ENCODE measurements at places on chromosomes 6 and 20. TPM values are rescaled to one million over a fixed set of nuclear protein-coding genes. Genes with fewer than 3 reads are reported as not detected.
A peak's percentile ranks its signal among the peaks of the same experiment; 100 is the strongest.

LTB gene
- total RNA-seq, result 0.52 TPM

DNA sequence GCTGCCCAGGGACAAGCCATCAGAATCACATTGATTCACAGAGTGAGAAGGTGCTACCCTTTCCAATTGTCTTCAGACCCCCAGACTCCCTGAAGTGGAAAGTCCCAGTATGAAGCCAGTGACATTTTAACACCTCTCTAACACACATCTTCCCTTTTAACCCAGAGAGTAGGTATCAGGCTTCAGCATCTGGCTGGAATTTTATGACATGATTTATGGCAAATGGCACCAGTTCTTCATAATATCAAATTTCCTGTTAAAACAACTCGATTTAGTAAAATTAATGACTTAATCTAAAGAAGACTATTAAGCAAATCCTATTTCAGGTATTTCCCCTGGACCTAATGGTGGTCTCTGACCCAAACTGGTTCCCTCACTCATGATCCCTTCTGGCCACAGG is 25.0 kb downstream of the KCNB1 start:
- DNase-seq, result no peak

SRXN1 gene
- 17.7 TPM for total RNA-seq

FAM217A gene
- not detected for total RNA-seq

PPP1R3G gene
- 0.39 TPM for total RNA-seq

NMBR gene
- total RNA-seq, result not detected

DNA sequence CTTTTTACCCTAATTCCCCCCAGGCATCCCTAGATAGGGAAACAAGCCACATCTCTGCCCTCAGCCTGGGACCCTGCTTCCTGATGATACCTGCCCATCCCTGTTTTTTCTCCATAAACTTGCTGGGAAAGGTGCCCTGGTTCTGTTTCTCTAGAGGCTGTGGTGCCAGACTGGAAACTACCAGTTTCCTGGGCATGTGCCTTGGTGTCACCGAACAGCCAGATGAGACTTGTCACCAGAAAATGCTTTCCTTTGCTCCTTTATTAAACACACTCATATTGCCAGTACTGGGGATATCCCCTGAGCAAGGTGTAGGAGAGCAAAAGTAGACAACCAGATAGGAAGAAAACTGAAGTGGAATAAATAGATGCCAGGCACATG is 16.8 kb downstream of the SRSF3 start:
- no peak for DNase-seq

- DNase-seq, result no peak
These were observed 1.1 kb downstream of the PCSK2 start for GRCh38 chr20:17227669-17228623.

BPIFB1 gene
- total RNA-seq, result not detected

GRCh38 chr6:45737331-45738056 is 278.2 kb downstream of the CLIC5 start:
- DNase-seq, result no peak

FBXO9 gene
- total RNA-seq, result 72.6 TPM

DNA sequence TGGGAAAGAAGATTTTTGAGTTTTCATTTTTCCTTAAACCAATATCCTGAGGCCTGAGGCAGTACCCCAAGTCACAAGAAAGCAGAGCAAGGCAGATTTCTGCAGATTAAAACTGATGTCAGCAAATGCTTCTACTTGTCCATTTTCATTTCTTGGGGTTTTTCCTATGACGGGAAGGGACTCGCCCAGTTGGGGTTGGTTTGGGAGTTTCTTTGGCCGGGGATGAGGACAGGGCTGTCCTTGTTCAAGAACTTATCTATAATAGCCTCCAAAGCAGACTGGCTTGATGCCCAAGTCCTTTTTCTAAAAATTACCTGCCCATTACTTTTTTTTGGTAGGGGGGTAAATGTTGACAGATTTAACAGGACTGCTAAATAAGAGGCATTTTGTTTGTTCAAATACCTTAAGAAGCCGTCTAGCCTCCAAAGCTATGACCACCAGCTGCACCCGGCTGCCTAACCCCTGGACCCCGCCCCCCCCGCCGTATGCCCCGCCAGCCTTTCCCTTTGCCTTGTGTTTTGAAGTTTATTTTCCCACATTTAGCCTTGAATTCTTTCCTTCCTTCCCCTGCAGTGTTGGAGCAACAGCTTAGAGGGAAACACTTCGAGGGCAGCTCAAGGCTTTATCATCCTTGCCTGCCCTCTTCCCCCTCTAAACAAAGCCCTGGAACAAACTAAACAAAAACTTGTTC is 2.5 kb downstream of the KCNK5 start:
- DNase-seq, result no peak

DNA sequence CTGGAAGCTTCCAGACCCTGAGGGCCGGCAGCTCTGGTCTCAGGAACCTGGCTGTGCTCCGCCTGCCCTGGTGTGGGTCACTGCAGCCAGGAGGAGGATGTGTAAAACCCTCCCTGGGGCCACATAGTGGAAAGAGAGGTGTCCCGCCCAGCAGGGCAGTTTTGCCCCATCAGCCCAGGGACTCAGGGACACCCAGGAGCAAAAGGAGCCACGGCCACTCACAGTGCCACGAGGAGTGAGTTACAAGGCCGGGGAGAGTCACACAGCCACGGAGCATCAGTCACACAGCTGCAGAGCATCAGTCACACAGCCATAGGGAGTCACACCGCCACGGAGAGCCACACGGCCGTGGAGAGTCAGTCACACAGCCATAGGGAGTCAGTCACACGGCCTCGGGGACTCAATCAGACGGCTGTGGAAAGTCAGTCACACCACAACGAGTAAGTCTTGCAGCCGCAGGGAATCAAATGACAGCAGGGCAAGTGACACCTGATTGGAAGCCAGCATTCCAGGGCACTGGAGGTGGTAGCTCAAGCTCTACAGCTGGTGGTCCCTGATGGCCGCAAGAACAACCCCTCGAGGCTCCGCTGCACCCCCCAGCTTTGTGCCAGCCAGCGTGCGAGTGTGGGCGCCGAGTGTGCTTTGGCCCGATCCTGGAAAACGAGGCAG is 60.9 kb downstream of the DLL1 start:
- no peak for DNase-seq

ELOVL4 gene
- total RNA-seq, result 10.4 TPM

GRM4 gene
- 0.34 TPM for total RNA-seq

DNA sequence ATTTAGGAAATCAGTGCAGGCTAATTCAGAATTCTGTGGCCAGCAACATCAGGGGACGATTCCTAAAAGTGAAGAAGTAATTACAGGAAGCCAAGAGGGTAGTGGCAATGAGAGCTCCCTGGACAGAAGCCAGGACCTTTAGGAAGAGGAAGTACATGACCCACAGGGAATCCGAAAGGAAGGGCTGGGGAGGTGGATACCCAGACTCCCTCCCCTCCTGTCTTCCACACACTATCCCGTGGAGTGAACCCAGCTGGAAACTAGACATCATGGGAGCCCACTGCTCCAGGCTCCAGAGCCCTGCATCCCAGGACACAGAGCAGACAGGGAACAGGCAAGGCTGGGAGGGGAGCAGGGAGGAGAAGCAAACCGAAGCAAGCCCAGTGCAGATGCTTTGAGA is 83.0 kb downstream of the SNX5 start:
- DNase-seq, result no peak

BEND6 gene
- 8.3 TPM for total RNA-seq

DNA sequence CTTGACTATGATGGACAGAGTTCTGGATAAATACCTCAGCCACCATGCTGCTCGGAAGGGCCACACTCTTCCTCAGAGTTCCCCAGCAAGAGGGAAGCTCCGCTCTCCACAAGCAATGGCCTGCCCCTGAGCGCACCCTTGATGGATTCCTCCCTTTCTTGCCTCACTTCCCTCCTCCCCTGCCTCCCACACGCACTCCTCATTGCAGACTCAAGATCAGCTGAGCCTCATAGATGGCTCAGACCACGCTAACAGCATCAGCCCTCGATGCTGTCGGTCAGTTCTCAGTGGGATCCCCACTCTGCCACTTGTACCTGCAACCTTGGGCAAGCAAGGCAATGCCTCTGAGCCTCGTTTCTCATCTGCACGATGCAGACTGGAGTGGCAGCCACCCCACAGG is 123.3 kb downstream of the BMP7 start:
- DNase-seq, result no peak

MOCS3 gene
- total RNA-seq, result 6.3 TPM

DNA sequence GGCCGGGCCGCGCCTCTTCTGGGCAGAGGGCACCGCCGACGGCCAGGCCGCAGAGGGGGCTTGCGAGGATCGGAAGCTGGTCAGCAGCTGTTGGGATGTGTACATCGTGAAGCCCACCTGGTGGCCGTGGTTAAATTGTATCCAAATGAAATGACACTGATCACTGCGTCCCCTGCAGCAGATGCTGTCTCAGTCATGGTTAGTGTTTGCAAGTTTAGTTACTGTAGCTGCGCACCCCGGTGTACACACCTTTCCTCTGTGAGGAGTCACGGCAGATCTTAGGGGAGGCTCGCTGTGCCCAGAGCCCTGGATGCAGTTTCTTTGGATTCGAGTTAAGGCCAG is 653 bp downstream of the NAA20 start:
- DNase-seq, result no peak

DNA sequence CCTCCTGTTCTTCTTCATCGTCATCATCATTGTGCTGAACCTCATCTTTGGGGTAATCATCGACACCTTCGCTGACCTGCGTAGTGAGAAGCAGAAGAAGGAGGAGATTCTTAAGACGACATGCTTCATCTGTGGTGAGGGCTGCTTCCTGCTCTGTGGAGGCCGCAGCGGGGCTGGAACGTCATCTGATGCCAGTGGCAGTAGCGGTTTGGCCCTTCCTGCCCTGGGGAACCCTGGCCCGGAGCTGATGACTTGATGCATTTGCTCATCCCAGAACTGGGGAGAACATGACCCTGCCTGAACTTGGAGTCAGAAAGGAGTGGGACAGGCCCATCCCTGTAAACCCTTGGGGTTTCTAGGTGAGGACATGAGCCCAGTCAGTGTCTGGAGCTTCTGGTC is 18.7 kb downstream of the UQCC2 start:
- DNase-seq, result no peak

TRAM2 gene
- total RNA-seq, result 88.7 TPM

AK9 gene
- 3.4 TPM for total RNA-seq

- DNase-seq, result peak; percentile 96
These were observed 429.1 kb downstream of the HTR1B start for GRCh38 chr6:77034161-77034560.

All from astrocyte (in vitro differentiated cells and primary cell).